ENCODE measurements at places on chromosomes 6 and 20. TPM values are rescaled to one million over a fixed set of nuclear protein-coding genes. Genes with fewer than 3 reads are reported as not detected.
A peak's percentile ranks its signal among the peaks of the same experiment; 100 is the strongest.

GRCh38 chr6:129429956-129430355 is 280.0 kb downstream of the ARHGAP18 start:
- no peaks in the 10 kb centered on the region for H3K27me3 ChIP-seq
- H3K27ac ChIP-seq = no peak overlapping the region
- H3K4me1 ChIP-seq = no peaks in the 10 kb centered on the region
- no peaks in the 10 kb centered on the region for H3K36me3 ChIP-seq
- no peak overlapping the region for H3K4me3 ChIP-seq
- DNase-seq = peak; percentile 15

DNA sequence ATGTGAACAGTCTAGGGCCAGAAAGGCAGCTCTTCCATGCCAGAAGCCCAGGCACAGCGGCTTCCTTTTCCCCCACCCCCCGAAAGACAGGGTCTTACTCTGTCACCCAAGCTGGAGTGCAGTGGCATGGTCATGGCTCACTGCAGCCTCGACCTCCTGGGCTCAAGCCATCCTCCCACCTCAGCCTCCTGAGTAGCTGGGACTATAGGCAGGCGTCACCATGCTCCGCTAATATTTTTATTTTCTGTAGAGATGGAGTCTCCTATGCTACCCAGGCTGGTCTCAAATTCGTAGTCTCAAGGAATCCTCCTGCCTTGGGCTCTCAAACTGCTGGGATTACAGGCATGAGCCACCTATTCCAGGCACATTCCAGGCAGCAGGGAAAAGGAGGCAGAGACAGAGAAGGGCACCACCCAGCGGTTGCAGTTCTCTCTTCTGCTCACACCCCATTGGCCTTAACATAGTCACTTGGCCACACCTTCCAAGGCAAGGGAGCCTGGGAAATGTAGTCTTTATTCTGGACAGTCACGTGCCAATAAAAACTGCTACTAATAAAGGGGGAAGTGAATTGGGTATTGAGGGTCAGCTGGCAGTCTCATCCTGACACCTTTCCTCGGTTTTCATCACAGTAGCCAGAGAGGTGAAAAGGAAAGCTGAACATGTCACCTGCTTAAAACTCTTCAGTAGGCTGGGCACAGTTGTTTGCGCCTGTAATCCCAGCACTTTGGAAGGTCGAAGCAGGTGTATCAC is 205.9 kb downstream of the ZMYND8 start:
- no peaks in the 10 kb centered on the region for H3K4me1 ChIP-seq
- no peak overlapping the region for H3K4me3 ChIP-seq
- H3K27ac ChIP-seq = no peak overlapping the region
- H3K27me3 ChIP-seq = no peaks in the 10 kb centered on the region

The SLC26A8 gene
- total RNA-seq = not detected

The DEFB124 gene
- not detected for total RNA-seq

DNA sequence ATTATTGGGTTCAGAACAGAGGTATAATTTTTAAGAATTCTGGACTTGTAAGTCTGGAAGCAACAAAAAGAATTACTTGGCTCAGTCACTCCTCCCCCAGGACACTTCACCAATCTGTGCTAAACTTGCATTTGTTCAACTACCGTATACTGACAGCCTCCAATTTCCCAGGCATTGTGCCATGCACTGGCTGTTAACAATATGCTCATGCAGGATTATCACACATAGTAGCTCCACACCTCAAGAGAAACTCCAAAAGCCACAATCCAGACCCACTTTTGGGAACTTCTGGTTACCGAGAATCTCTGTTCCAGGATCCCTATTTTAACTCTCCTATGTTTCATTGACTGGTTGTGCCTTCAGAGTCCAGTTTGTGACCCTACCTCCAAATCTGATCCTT is 7.7 kb downstream of the ADGRF1 start:
- no peaks in the 10 kb centered on the region for H3K36me3 ChIP-seq
- H3K4me1 ChIP-seq = peaks cover 13% of the 10 kb centered on the region
- peaks cover 6% of the 10 kb centered on the region for H3K27me3 ChIP-seq
- H3K27ac ChIP-seq = no peak overlapping the region

The FOXQ1 gene
- 97.7 TPM for total RNA-seq

DNA sequence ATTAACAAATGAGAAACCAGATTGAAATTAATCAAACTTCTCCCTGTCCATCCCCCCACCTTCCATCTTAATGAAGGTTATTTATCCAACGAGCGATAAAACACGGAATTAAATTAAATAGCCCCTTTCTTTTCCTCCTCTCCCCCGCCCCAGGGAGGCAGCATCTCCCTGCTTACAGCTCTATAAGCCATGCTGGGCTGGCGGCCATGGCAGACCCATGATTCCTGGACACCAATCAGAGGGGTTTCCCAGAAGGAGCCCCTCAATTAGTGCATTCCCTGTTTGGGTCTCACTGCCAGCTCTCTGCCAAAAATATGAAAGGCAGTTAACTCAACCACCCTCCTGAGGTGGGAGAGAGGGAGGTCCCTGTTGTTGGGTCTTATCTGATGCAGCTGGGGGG is 33.8 kb downstream of the GRM4 start:
- H3K27me3 ChIP-seq = no peaks in the 10 kb centered on the region
- H3K27ac ChIP-seq = no peak overlapping the region
- H3K4me1 ChIP-seq = no peaks in the 10 kb centered on the region
- H3K4me3 ChIP-seq = no peak overlapping the region

- no peaks in the 10 kb centered on the region for H3K27me3 ChIP-seq
- H3K4me3 ChIP-seq = no peak overlapping the region
- no peaks in the 10 kb centered on the region for H3K36me3 ChIP-seq
- H3K4me1 ChIP-seq = peaks cover 9% of the 10 kb centered on the region
- no peak for DNase-seq
These were observed 33.2 kb downstream of the BFSP1 start for GRCh38 chr20:17497821-17498580.

The DYNLT1 gene
- 294 TPM for total RNA-seq

DNA sequence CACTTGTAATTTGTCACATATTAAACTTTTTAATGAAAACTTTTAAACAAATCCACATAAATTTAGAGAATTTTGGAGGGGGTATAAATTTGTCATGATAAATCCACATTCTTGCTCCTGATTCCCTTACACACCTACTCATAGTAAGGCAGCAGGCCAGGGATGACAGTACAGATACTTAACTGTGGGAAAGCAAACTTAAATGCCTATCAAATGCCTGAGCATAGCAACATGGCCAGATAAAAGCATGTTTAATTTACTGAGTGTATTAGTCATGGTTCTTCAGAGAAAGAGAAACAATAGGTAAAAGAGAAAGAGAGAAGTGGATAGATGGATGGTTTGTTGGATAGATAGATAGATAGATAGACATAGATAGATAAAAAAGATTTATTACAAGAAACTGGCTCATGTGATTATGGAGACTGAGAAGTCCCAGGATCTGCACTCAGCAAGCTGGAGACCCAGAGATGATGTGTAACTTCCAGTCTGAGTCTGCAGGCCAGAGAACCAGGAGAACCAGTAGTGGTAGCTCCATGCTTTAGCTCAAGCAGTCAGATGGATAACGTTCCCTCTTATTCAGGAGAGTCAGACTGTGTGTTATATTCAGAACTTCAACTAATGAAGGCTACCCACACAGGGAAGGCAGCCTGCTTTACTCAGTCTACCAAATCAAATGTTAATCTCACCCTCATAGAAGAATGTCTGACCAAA is 15.9 kb upstream of the ADGRF1 start:
- no peak overlapping the region for H3K4me3 ChIP-seq
- no peaks in the 10 kb centered on the region for H3K36me3 ChIP-seq
- no peaks in the 10 kb centered on the region for H3K4me1 ChIP-seq

GRCh38 chr6:12592634-12593033 is 123.9 kb upstream of the PHACTR1 start:
- DNase-seq = no peak
- no peak overlapping the region for H3K27ac ChIP-seq
- no peak overlapping the region for H3K4me3 ChIP-seq
- no peaks in the 10 kb centered on the region for H3K27me3 ChIP-seq

- no peak overlapping the region for H3K27ac ChIP-seq
- H3K4me1 ChIP-seq = peaks cover 2% of the 10 kb centered on the region
- no peaks in the 10 kb centered on the region for H3K27me3 ChIP-seq
- DNase-seq = no peak
- H3K4me3 ChIP-seq = no peak overlapping the region
These were observed 36.6 kb downstream of the NUDT3 start for GRCh38 chr6:34355889-34356288.

DNA sequence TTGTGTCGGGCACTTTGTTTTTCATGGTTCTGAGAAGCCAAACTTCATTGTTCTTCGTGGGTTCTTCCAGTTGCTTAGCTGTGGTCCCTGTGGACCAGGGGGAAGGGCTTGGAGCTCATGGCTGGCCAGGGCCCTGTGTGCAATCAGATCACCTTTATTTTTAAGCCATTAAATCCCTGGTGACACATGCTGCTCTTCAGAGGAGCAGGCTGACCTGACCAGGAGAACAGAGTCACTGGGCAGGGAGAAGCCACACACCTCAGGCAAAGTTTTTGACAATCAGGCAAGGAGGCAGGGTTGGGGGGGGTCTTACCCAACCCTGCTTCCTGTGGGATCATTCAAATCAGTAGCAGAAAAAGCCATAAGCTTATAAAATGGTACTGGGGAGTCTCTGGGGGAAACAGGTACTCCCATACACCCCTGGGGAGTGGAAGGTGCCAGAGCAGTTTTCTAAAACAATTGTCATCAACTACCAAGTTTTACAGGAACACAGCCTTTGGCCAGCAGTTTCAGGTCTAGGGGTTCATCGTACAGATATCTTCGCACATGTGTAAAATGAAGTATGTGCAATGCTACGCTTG is 37.0 kb upstream of the PREX1 start:
- H3K4me3 ChIP-seq = no peak overlapping the region
- no peaks in the 10 kb centered on the region for H3K36me3 ChIP-seq
- DNase-seq = no peak
- H3K27me3 ChIP-seq = no peaks in the 10 kb centered on the region

- H3K27me3 ChIP-seq = no peaks in the 10 kb centered on the region
- peaks cover 61% of the 10 kb centered on the region for H3K4me1 ChIP-seq
- peak overlapping the region; percentile 81 for H3K27ac ChIP-seq
- no peak overlapping the region for H3K4me3 ChIP-seq
- DNase-seq = no peak
- no peaks in the 10 kb centered on the region for H3K36me3 ChIP-seq
These were observed 11.5 kb downstream of the WFDC3 start for GRCh38 chr20:45780159-45780558.

The WDR46 gene
- total RNA-seq = 71.4 TPM

GRCh38 chr6:163860287-163861081 is 446.0 kb downstream of the QKI start:
- DNase-seq = peak; percentile 28
- H3K27ac ChIP-seq = no peak overlapping the region

DNA sequence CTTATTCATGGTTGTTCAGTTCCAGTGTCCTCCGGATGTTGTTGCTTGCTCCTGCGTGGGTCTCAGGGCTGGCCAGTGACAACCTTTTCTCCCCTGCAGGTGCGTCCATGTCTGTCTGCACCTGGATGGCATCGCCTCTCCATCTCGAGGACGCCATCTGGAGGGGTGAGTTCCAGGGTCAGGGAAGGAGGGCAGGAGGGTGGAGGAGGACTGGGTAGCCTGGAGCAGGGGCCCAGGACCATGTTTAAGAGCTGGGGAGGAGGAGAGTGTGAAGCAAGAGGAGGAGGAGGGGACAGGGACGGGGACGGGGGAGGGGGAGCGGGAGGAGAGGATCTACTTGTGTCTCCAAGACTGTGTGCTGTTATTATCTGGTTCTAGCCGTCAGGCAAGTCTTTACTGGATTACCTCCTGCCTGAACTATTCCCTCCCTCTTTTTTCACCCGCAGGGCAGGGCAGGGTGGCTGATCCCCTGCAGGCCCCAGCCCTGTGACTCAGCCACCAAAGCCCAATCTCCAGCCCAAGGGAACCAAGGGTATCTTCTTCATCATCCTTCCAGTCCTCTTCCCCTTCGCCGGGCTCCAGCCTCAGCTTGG is 32.2 kb upstream of the TULP1 start:
- H3K27me3 ChIP-seq = no peaks in the 10 kb centered on the region
- H3K4me3 ChIP-seq = no peak overlapping the region
- H3K27ac ChIP-seq = no peak overlapping the region
- DNase-seq = no peak
- no peaks in the 10 kb centered on the region for H3K36me3 ChIP-seq

DNA sequence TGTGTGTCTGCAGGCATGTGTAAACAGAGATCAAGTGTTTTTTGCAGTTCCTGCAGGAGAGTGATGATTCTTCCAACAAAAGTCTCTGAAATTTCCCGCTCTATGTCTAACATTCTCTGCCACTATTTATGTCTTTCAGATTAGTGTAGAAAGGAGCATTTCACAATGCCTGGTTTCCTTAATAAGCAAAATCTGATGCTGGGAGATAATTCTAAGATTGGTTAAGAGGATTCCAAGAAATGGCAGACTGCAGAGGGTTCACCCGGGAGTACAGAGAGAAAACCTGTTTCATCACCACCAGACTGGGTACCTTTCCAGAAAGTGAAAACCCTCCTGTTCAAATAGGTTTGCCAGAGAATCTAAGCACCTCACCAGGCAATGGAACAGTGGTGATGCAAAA is 62.7 kb downstream of the FOXC1 start:
- no peak overlapping the region for H3K4me3 ChIP-seq
- H3K27ac ChIP-seq = no peak overlapping the region
- H3K36me3 ChIP-seq = no peaks in the 10 kb centered on the region
- H3K27me3 ChIP-seq = no peaks in the 10 kb centered on the region
- no peak for DNase-seq

DNA sequence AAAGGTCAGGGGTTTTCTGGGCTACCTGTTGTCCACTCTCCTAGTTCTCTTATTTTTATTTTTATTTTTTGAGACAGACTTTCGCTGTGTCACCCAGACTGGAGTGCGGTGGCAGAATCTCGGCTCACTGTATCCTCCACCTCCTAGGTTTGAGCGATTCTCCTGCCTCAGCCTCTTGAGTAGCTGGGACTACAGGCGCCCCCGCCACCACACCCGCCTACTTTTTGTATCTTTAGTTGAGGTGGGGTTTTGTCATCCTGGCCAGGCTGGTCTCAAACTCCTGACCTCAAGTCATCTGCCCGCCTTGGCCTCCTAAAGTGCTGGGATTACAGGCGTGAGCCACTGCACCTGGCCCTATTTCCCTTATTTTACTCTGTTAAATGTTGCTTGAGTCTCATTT is 149.0 kb downstream of the EYA4 start:
- H3K36me3 ChIP-seq = no peaks in the 10 kb centered on the region
- no peak overlapping the region for H3K4me3 ChIP-seq
- DNase-seq = no peak
- H3K27me3 ChIP-seq = no peaks in the 10 kb centered on the region

The HNF4A gene
- 28.6 TPM for total RNA-seq

- H3K36me3 ChIP-seq = no peaks in the 10 kb centered on the region
- H3K4me3 ChIP-seq = no peak overlapping the region
- H3K4me1 ChIP-seq = no peaks in the 10 kb centered on the region
- no peak overlapping the region for H3K27ac ChIP-seq
These were observed 24.3 kb upstream of the HLA-DRB5 start for GRCh38 chr6:32554116-32554965.

The CENPW gene
- 7.0 TPM for total RNA-seq

The LST1 gene
- total RNA-seq = not detected

- no peak overlapping the region for H3K27ac ChIP-seq
- H3K27me3 ChIP-seq = no peaks in the 10 kb centered on the region
- no peaks in the 10 kb centered on the region for H3K4me1 ChIP-seq
- DNase-seq = no peak
- peaks cover 6% of the 10 kb centered on the region for H3K36me3 ChIP-seq
These were observed 368.5 kb downstream of the ZFAND3 start for GRCh38 chr6:38187811-38188590.
